ENCODE measurements at places on chromosomes 3 and 15. TPM values are rescaled to one million over a fixed set of nuclear protein-coding genes. Genes with fewer than 3 reads are reported as not detected.

FGF12 gene
- not detected for total RNA-seq

CPNE9 gene
- total RNA-seq = not detected

TM6SF1 gene
- 16.6 TPM for total RNA-seq

SLITRK3 gene
- not detected for total RNA-seq

CEMIP gene
- total RNA-seq = not detected

MYZAP gene
- 0.45 TPM for total RNA-seq

SCN10A gene
- not detected for total RNA-seq

GRK7 gene
- total RNA-seq = not detected

UACA gene
- total RNA-seq = 0.91 TPM
